ENCODE measurements at places on chromosomes 6 and 20. TPM values are rescaled to one million over a fixed set of nuclear protein-coding genes. Genes with fewer than 3 reads are reported as not detected.

- H3K27me3 ChIP-seq, result no peaks in the 10 kb centered on the region
- DNase-seq, result no peak
- H3K4me3 ChIP-seq, result no peak overlapping the region
- no peak overlapping the region for H3K27ac ChIP-seq
- no peaks in the 10 kb centered on the region for H3K36me3 ChIP-seq
- peaks cover 7% of the 10 kb centered on the region for H3K4me1 ChIP-seq
Observed at GRCh38 chr6:15775741-15776140, 112.9 kb upstream of the DTNBP1 start.

DNA sequence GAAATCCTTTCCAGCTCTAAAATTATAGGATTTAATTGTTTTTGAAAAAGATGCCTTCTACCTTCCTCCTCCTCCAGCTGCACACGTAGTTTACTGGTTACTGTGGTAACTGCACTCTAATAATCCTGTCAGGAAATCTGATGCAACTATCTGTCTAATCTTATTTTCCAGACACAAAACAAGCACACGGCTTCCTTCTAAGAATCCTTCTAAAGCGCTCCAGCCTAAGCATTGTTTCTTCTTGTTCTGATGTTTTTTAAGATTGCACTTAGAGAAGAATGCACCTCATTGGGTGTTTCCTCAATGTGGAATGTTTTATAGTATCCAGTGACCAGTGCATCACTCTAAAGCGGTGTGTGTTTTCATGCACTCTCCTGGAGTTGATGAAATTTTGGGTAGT lies 63.6 kb downstream of the CARMIL1 start:
- H3K36me3 ChIP-seq, result no peaks in the 10 kb centered on the region
- no peak overlapping the region for H3K4me3 ChIP-seq
- H3K27me3 ChIP-seq, result no peaks in the 10 kb centered on the region
- H3K4me1 ChIP-seq, result no peaks in the 10 kb centered on the region
- no peak overlapping the region for H3K27ac ChIP-seq
- DNase-seq, result no peak

GRCh38 chr6:70041411-70041810 lies 175.1 kb downstream of the COL19A1 start:
- no peak overlapping the region for H3K4me3 ChIP-seq
- H3K36me3 ChIP-seq, result no peaks in the 10 kb centered on the region
- no peaks in the 10 kb centered on the region for H3K4me1 ChIP-seq
- no peak overlapping the region for H3K27ac ChIP-seq

GRCh38 chr20:35334311-35335101 lies 42.3 kb upstream of the FAM83C start:
- H3K4me3 ChIP-seq, result no peak overlapping the region
- H3K27me3 ChIP-seq, result no peaks in the 10 kb centered on the region
- H3K4me1 ChIP-seq, result no peaks in the 10 kb centered on the region
- DNase-seq, result no peak
- H3K36me3 ChIP-seq, result no peaks in the 10 kb centered on the region

DNA sequence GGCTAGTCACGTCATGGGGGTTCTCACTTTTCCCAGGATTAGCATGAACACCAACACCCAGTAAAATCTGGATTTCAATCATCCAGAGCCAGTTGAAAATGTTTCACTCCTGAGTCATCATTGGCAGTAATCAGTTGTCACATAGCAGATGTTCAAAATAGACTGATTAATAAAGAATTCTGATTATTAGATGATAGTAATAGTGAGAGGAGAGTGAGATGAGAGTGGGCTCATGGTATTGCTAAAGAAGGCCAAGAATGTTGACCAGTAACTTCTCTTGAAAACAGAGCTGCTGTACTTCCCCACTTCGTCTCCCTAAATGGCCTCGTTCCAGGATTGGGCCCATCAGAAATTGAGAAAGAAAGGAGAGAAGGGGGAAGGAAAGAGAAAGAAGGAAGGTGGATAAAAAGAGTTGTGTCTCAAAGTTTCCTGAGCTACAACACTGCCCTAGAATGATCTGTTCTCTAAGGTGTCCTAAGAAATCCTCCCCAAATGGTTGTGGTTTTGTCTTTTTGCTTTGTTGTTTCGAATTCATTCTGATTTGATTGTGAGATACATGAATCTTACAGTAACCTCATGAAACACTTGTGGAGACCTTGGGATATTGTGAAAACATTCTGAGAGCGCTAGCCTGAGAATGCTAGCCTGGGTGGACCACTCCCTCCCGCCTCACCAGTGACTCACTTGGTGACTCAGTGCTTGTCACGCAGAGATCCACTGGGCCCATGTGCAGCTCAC lies 502.2 kb upstream of the JARID2 start:
- no peaks in the 10 kb centered on the region for H3K36me3 ChIP-seq
- H3K27me3 ChIP-seq, result no peaks in the 10 kb centered on the region
- H3K4me1 ChIP-seq, result peaks cover 32% of the 10 kb centered on the region

- no peaks in the 10 kb centered on the region for H3K36me3 ChIP-seq
- H3K27me3 ChIP-seq, result no peaks in the 10 kb centered on the region
Observed at GRCh38 chr6:25017486-25017885, 81.7 kb upstream of the RIPOR2 start.

DNA sequence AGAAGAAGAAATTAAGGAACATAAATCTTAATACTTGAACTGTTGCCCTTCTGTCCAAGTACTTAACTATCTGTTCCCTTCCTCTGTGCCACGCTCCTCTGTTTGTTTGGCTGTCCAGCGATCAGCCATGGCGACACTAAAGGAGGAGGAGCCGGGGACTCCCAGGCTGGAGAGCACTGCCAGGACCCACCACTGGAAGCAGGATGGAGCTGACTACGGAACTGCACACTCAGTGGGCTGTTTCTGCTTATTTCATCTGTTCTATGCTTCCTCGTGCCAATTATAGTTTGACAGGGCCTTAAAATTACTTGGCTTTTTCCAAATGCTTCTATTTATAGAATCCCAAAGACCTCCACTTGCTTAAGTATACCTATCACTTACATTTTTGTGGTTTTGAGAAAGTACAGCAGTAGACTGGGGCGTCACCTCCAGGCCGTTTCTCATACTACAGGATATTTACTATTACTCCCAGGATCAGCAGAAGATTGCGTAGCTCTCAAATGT lies 17.1 kb downstream of the IRF4 start:
- peaks cover 11% of the 10 kb centered on the region for H3K4me1 ChIP-seq
- peaks cover 12% of the 10 kb centered on the region for H3K36me3 ChIP-seq
- H3K27me3 ChIP-seq, result peaks cover 8% of the 10 kb centered on the region
- H3K4me3 ChIP-seq, result no peak overlapping the region
- DNase-seq, result peak; percentile 71
- H3K27ac ChIP-seq, result peak overlapping the region; percentile 3

- H3K36me3 ChIP-seq, result no peaks in the 10 kb centered on the region
- no peak for DNase-seq
- H3K4me1 ChIP-seq, result peaks cover 14% of the 10 kb centered on the region
Observed at GRCh38 chr20:60123096-60123495, 164.9 kb downstream of the CDH26 start.

- no peak for DNase-seq
- no peaks in the 10 kb centered on the region for H3K4me1 ChIP-seq
- H3K27me3 ChIP-seq, result no peaks in the 10 kb centered on the region
- H3K4me3 ChIP-seq, result no peak overlapping the region
Observed at GRCh38 chr20:21762646-21763045, 57.2 kb downstream of the PAX1 start.

- H3K27ac ChIP-seq, result no peak overlapping the region
- no peak overlapping the region for H3K4me3 ChIP-seq
- H3K4me1 ChIP-seq, result no peaks in the 10 kb centered on the region
- peak; percentile 81 for DNase-seq
- H3K27me3 ChIP-seq, result no peaks in the 10 kb centered on the region
Observed at GRCh38 chr20:1423625-1424106, 30.8 kb upstream of the FKBP1A start.

GRCh38 chr6:165663736-165664558 lies 906 bp upstream of the PDE10A start:
- H3K27ac ChIP-seq, result no peak overlapping the region
- no peak for DNase-seq
- H3K4me3 ChIP-seq, result no peak overlapping the region
- H3K4me1 ChIP-seq, result no peaks in the 10 kb centered on the region
- H3K36me3 ChIP-seq, result no peaks in the 10 kb centered on the region
- peaks cover 61% of the 10 kb centered on the region for H3K27me3 ChIP-seq

GRCh38 chr6:25026723-25027122 lies 91.0 kb upstream of the RIPOR2 start:
- H3K4me1 ChIP-seq, result peaks cover 20% of the 10 kb centered on the region
- H3K27ac ChIP-seq, result no peak overlapping the region
- H3K36me3 ChIP-seq, result no peaks in the 10 kb centered on the region
- no peak for DNase-seq
- H3K4me3 ChIP-seq, result no peak overlapping the region

GRCh38 chr20:50559149-50559548 lies 49.0 kb downstream of the PTPN1 start:
- peaks cover 31% of the 10 kb centered on the region for H3K36me3 ChIP-seq
- no peaks in the 10 kb centered on the region for H3K27me3 ChIP-seq
- H3K4me1 ChIP-seq, result no peaks in the 10 kb centered on the region
- H3K4me3 ChIP-seq, result no peak overlapping the region

- peaks cover 3% of the 10 kb centered on the region for H3K27me3 ChIP-seq
- H3K36me3 ChIP-seq, result no peaks in the 10 kb centered on the region
- peak; percentile 36 for DNase-seq
- H3K4me3 ChIP-seq, result peak overlapping the region; percentile 43
- H3K27ac ChIP-seq, result no peak overlapping the region
Observed at GRCh38 chr6:27791182-27791943, 120.8 kb downstream of the OR2B2 start.

- peaks cover 37% of the 10 kb centered on the region for H3K27me3 ChIP-seq
- H3K36me3 ChIP-seq, result no peaks in the 10 kb centered on the region
- peaks cover 7% of the 10 kb centered on the region for H3K4me1 ChIP-seq
- no peak overlapping the region for H3K4me3 ChIP-seq
- DNase-seq, result no peak
Observed at GRCh38 chr6:89887452-89888137, 6.7 kb upstream of the GJA10 start.

- no peaks in the 10 kb centered on the region for H3K4me1 ChIP-seq
- no peaks in the 10 kb centered on the region for H3K27me3 ChIP-seq
- no peak for DNase-seq
- no peak overlapping the region for H3K4me3 ChIP-seq
- peaks cover 77% of the 10 kb centered on the region for H3K36me3 ChIP-seq
Observed at GRCh38 chr20:33362898-33363297, 38.4 kb downstream of the CDK5RAP1 start.

- no peak for DNase-seq
- no peaks in the 10 kb centered on the region for H3K36me3 ChIP-seq
- no peak overlapping the region for H3K27ac ChIP-seq
- no peaks in the 10 kb centered on the region for H3K4me1 ChIP-seq
- no peak overlapping the region for H3K4me3 ChIP-seq
Observed at GRCh38 chr20:7912551-7912950, 27.7 kb downstream of the HAO1 start.

- H3K4me1 ChIP-seq, result no peaks in the 10 kb centered on the region
- no peaks in the 10 kb centered on the region for H3K27me3 ChIP-seq
- H3K27ac ChIP-seq, result no peak overlapping the region
- DNase-seq, result no peak
Observed at GRCh38 chr6:37473364-37474095, 26.2 kb downstream of the CCDC167 start.

DNA sequence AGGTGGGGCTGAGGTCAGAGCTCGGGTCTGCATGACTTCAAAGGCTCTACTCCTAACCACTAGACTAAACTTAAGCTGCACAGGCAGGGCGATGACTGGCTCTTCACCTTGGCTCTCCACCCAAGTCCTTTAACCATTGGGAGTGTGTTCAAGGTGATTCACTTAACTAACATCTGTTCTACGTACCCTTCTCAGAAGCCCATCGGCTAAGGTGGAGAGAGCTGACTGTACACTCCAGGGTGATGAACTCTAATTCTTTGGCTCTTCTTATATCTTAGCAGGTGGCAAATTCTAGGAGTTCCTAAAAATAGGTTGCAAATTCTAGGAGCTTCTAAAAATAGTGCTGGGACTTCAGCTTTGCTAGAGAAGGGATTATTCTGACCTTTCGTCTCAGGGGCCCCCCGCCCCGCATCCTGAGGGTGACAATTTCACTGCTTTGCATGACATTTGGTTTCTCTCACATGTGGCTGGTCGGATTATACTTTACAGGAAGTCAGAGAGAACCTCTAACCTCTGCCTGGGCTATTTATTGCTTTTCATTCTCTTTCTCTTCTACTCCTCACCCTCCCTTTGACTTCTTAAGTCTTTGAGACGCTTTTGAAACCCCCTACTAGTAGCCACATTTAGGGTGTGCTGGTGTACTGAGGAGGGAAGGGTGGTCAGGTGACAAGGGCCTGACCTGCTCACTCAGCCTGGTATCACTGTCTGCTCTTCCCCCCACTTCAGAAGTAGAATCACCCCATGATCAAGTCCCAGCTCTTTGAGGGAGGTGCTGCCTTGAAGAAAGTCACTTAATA lies 55.5 kb downstream of the PRDM1 start:
- no peaks in the 10 kb centered on the region for H3K27me3 ChIP-seq
- DNase-seq, result no peak
- no peaks in the 10 kb centered on the region for H3K36me3 ChIP-seq
- H3K4me3 ChIP-seq, result no peak overlapping the region

DNA sequence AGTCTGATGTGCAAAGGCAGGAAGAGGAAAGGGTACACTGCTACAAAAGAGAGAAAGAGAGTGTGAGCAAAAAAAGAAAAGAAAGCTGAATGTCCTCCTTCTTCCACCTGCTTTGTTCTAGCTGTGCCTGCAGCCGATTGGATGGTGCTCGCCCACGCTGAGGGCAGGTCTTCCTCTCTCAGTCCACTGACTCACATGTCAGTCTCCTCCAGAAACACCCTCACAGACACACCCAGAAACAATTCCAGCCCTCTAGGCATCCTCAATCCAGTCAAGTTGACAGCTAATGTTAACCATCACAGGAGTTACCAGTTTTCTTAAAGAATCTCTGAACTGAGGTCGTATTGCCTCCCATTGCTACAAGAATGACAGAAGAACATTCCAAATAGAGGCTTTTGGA lies 411.9 kb upstream of the SASH1 start:
- no peak overlapping the region for H3K27ac ChIP-seq
- H3K36me3 ChIP-seq, result no peaks in the 10 kb centered on the region
- no peak for DNase-seq
- H3K4me3 ChIP-seq, result no peak overlapping the region

GRCh38 chr6:31190488-31190887 lies 20.0 kb upstream of the POU5F1 start:
- H3K36me3 ChIP-seq, result no peaks in the 10 kb centered on the region
- no peaks in the 10 kb centered on the region for H3K27me3 ChIP-seq
- no peaks in the 10 kb centered on the region for H3K4me1 ChIP-seq
- H3K27ac ChIP-seq, result no peak overlapping the region
- no peak overlapping the region for H3K4me3 ChIP-seq

GRCh38 chr20:51174536-51174935 lies 151.6 kb upstream of the KCNG1 start:
- no peak for DNase-seq
- no peak overlapping the region for H3K4me3 ChIP-seq
- no peaks in the 10 kb centered on the region for H3K4me1 ChIP-seq

Gene SNRNP48
- polyA plus RNA-seq, result 5.1 TPM

Gene MOCS1
- 0.05 TPM for polyA plus RNA-seq

Gene UBD
- not detected for polyA plus RNA-seq

Gene GLO1
- 68.6 TPM for polyA plus RNA-seq

Gene TCFL5
- polyA plus RNA-seq, result 0.38 TPM

Gene C6orf118
- not detected for polyA plus RNA-seq

Gene CLDN20
- polyA plus RNA-seq, result not detected

Gene ZC2HC1B
- polyA plus RNA-seq, result not detected

Gene WFDC5
- polyA plus RNA-seq, result not detected

Gene PNLDC1
- polyA plus RNA-seq, result not detected

Gene COL10A1
- not detected for polyA plus RNA-seq

Gene SIGLEC1
- 1.6 TPM for polyA plus RNA-seq

Gene HMGCLL1
- not detected for polyA plus RNA-seq

Gene CST1
- polyA plus RNA-seq, result not detected

Gene BPIFB4
- not detected for polyA plus RNA-seq

Gene FAM110A
- 13.8 TPM for polyA plus RNA-seq

Gene SNAI1
- polyA plus RNA-seq, result 2.6 TPM

Gene SLC16A10
- polyA plus RNA-seq, result not detected

Gene COMMD7
- polyA plus RNA-seq, result 133 TPM

Measured in CD14-positive monocyte (primary cell).